HT1080 (cell line): ENCODE measurements at places on chromosomes 7 and 10. TPM values are rescaled to one million over a fixed set of nuclear protein-coding genes. Genes with fewer than 3 reads are reported as not detected.
A peak's percentile ranks its signal among the peaks of the same experiment; 100 is the strongest.

DNA sequence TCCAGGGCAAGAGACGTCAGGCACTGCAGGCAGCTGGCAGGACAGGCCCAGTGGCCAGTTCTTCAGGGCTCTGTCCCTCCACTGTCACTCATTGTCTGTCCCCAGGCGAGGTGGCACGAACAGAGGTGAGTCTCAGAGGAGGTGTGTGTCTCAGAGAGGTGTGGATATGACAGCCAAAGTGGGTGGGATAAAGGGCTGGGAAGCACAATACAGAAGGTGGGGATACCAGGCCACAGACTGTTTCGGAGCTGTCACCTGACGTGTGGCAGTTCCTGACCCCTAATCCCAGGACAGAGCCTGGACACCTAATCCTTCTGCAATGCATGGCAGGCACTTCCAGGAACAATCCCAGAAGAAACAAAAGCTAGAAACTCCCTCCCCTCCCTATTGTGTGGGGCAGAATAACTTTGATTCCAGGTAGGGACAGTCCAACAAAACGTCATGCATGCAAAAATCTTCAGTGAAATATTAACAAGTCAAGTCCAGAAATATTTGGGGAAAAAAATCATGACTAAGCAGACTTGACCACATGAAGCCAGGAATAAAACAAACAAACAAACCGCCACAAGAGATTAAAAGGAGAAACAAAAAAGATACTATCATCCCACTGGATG is 11.6 kb downstream of the KLRG2 start:
- DNase-seq, result no peak

The SLIT1 gene
- 0.07 TPM in 1 of 2 replicates, not detected in the other for total RNA-seq

The MPP7 gene
- 0.20 and 0.27 TPM in 2 replicates for total RNA-seq

- no peak for DNase-seq
Measured at GRCh38 chr7:43727494-43727893, 1.8 kb downstream of the COA1 start.

DNA sequence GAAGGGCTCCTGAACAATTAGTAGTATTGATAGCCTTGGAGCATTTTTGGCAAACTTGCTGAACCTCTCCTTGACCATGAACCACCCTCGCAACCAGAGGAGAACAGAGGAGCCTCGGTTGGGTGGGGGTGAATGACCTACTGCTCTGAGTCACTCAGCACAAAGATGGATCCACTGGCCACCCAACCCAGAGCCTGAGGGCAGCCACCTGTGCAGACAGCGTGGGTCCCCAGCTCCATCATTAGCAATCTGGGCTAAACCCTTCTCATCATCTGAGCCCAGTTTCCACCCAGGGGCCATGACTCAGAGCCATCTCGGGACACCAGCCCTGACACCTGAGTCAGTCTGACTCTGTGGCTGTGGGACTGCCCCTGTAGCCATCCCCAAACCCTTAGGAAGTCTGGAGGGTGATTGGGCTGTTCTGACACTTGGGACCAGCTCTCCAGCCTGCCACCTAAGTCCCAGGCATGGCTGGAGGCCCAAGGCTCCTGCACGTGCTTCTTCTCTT is 171.8 kb upstream of the GPR26 start:
- DNase-seq, result no peak

DNA sequence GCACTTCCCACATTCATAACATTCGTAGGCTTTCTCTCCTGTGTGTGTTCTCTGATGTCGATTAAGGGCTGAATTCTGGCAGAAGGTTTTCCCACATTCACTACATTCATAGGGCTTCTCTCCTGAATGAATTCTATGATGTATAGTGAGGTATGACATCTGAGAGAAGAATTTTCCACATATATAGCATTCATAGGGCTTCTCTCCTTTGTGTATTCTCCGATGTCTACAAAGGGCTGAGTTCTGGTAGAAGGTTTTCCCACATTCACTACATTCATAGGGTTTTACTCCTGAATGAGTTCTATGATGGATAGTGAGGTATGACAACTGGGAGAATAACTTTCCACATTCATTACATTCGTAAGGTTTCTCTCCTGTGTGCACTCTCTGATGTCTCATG is 15.6 kb downstream of the ZNF12 start:
- no peak for DNase-seq

GRCh38 chr7:112350585-112350984 is 99.7 kb upstream of the IFRD1 start:
- no peak for DNase-seq

The CYP2C19 gene
- total RNA-seq, result not detected in 2 replicates

DNA sequence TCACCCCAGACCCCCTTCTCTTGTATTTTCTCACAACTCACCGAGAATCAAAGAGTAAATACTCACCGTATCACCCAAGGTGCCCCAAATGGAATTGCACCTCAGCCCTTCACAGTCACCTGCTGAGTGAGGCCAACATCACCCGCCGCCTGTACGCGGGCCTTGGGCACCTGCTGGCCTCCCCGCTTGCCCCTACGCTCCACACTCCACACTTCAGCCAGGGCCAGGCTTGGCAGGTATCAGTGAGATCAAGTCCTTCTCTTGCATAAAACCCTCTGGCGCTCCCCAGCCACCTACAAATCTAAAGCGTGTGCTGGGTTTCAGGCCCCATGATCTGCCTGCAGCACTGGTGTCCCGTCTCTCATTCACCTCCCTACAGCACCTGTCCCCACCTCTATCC is 300.6 kb downstream of the GFRA1 start:
- DNase-seq, result no peak

The PNLIPRP3 gene
- 0.05 and 0.13 TPM in 2 replicates for total RNA-seq

DNA sequence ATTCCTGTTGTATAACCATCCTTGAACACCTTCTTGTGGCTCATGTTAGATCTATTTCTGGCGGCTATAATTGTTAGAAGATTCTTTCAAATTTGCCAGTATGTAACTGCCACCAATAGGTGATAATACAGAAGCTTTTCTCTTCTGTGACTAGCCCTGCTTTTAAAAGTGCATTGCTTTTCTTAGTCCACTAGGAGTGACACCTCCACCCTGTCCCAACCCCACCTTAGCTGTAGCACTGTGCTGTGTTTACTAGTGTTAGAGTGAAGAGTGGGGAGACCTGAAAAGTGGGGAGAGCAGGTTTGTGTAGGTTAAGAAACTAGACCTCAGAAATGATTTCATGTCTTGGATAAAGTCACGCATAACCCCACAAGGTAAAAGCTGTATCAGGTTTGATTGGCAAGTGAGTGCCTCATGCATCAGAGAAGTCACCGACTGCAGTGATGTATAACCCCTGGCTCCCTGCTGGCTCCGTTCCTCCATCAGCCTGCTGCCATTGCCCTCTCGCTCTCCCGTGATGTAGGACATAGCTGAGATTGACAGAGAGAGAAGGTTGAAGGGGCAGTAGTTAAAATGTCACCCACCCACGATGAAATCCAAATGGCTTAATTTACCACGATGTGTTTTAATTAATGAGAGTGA is 12.5 kb downstream of the NPVF start:
- no peak for DNase-seq

DNA sequence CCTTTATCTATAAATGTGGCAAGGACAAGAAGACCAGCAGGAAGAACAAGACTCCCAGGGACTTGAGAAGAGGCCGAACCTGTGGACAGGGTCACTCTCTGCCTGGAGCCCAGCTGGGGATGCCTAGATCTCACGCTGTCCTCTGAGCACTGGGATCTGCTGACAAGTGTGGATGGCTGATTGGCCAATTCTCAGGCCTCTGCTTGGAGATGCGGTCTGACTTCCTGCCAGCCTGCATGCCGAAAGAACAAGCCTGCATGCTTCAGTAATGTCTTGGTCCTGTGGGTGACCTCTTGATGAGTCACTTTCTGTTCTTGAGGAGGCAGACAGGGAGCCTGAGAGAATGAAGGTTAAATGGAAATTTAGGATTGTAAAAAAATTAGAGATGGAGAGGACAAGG is 84.7 kb downstream of the TMEM178B start:
- DNase-seq, result peak; percentile 96

- peak; percentile 40 for DNase-seq
Measured at GRCh38 chr10:7457478-7458316, 46.9 kb upstream of the SFMBT2 start.
